ENCODE measurements at places on chromosomes 2 and 18. TPM values are rescaled to one million over a fixed set of nuclear protein-coding genes. Genes with fewer than 3 reads are reported as not detected.

Gene TUBA4B
- total RNA-seq = not detected

Gene IL36RN
- total RNA-seq = not detected

Gene MSTN
- total RNA-seq = not detected

Gene AFF3
- total RNA-seq = 3.0 TPM

Gene TGFA
- not detected for total RNA-seq

Gene KRTCAP3
- total RNA-seq = not detected

Gene MC5R
- not detected for total RNA-seq

Gene STAT4
- total RNA-seq = not detected

Gene ANKZF1
- 14.2 TPM for total RNA-seq

Data from G401 (cell line).